ENCODE measurements at places on chromosomes 2 and 18. TPM values are rescaled to one million over a fixed set of nuclear protein-coding genes. Genes with fewer than 3 reads are reported as not detected.

PTH2R gene
- 4.0 TPM for polyA plus RNA-seq

GCG gene
- not detected for polyA plus RNA-seq

C2orf15 gene
- 0.25 TPM for polyA plus RNA-seq

GRCh38 chr2:84458551-84459017 is 496 bp downstream of the SUCLG1 start:
- peak; percentile 31 for DNase-seq

GRCh38 chr2:24682304-24682703 is 110.9 kb downstream of the PTRHD1 start:
- no peak for DNase-seq

ASB18 gene
- polyA plus RNA-seq, result not detected

GRCh38 chr2:30037016-30037415 is 109.8 kb upstream of the YPEL5 start:
- no peak for DNase-seq

- no peak for DNase-seq
Measured at GRCh38 chr2:222907790-222908441, 47.1 kb downstream of the ACSL3 start.

DNA sequence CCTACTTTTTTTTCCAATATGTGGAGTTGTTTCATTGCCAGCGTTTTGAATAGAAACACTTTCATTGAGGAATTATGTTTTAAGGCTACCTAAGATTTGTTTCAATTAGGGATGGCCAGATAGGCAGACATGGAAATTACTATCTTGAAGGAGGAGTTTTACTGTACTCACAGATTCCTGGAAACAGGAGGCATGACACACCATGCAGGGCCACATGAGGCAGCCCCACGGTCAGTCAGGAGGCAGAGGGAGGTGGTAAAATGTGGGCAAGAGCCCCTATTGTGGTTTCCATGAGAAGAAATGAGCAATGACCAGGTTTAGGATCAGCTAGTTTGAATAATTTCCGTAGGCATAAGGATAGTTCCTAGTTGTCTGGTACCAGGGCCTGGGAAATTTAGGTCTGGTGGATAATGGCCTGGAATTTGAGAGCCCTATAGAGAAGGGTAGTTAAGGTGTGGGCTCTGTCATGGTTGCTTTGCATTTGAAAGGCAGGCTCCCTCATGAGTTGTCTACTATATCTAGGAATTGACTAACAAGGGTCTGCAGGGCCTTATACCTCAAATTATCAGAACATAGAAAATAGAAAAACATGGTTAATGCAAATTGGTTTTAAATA is 360.0 kb upstream of the KCNJ3 start:
- DNase-seq, result no peak

SNED1 gene
- polyA plus RNA-seq, result 0.03 TPM

DNA sequence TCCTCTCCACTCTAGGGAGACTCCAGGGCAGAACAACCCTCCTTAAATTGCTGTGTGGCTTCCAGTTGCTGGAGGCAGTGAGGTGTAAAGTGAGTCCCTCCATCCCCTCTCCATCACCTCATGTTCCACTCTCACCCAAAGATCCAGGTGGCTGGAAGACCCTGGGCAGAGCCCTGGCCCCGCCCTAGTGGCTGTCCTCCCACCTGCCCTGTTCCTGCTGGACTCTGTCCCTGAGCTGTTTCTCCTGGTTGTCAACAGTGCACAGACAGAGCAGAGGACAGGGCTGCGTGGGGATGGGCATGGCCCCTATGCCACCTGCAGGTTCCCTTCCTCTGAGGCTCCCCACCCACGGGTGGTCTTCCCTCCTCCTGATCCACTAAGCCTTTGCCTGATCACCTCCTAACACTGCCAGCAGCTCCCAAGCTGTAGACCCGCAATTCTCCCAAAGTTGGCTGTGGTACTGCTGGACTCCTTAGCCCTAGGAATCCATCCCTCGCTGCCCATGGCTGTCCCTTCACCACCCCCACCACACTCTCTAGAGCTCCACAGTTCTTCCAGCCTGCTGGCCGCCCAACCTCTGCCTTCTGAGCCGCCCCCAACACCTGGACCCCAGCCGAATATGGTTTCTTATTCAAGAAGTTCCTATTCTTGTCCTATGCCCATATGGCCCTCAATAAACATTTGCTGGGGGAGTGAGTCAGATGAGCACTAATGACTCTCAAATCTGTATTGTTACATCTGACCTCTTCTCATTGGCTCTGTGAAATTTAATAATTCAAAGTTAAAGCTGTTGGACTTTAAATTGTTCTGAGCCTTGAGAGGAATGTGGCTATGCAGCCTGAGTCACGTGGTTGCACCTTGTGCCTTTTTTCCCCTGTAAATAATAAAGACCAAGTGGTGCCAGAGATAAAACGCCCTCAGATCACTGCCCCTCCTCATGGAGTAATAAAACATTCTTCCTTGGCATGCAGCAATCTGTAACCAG is 260.0 kb upstream of the HS6ST1 start:
- DNase-seq, result no peak

GRCh38 chr18:37266290-37266689 is 299.3 kb downstream of the CELF4 start:
- DNase-seq, result peak; percentile 64

Measured in SK-N-SH (cell line).